ENCODE measurements at places on chromosomes 2 and 18. TPM values are rescaled to one million over a fixed set of nuclear protein-coding genes. Genes with fewer than 3 reads are reported as not detected.

GRCh38 chr18:57982372-57983021, 61.5 kb upstream of the NEDD4L start:
- no peak overlapping the region for H3K4me3 ChIP-seq
- H3K4me1 ChIP-seq: no peaks in the 10 kb centered on the region
- no peak overlapping the region for H3K27ac ChIP-seq
- DNase-seq: no peak
- H3K27me3 ChIP-seq: no peaks in the 10 kb centered on the region

The PSMA8 gene
- 1.4 TPM for total RNA-seq

GRCh38 chr18:22268641-22269128, 99.3 kb downstream of the GATA6 start:
- no peak for DNase-seq
- H3K4me1 ChIP-seq: no peaks in the 10 kb centered on the region
- H3K27ac ChIP-seq: no peak overlapping the region
- no peaks in the 10 kb centered on the region for H3K27me3 ChIP-seq
- no peaks in the 10 kb centered on the region for H3K36me3 ChIP-seq
- H3K4me3 ChIP-seq: no peak overlapping the region

GRCh38 chr18:58201733-58202730, 158.0 kb downstream of the NEDD4L start:
- no peaks in the 10 kb centered on the region for H3K27me3 ChIP-seq
- DNase-seq: no peak
- H3K4me1 ChIP-seq: no peaks in the 10 kb centered on the region

The MOGAT1 gene
- not detected for total RNA-seq

The AGAP1 gene
- total RNA-seq: 2.7 TPM

- no peak overlapping the region for H3K27ac ChIP-seq
- H3K4me3 ChIP-seq: no peak overlapping the region
- H3K4me1 ChIP-seq: peaks cover 19% of the 10 kb centered on the region
- DNase-seq: no peak
- no peaks in the 10 kb centered on the region for H3K27me3 ChIP-seq
These were observed 93.2 kb downstream of the KLF7 start for GRCh38 chr2:207072571-207072970.

- no peaks in the 10 kb centered on the region for H3K36me3 ChIP-seq
- DNase-seq: no peak
- H3K4me1 ChIP-seq: no peaks in the 10 kb centered on the region
- no peaks in the 10 kb centered on the region for H3K27me3 ChIP-seq
- no peak overlapping the region for H3K27ac ChIP-seq
- no peak overlapping the region for H3K4me3 ChIP-seq
These were observed 693.4 kb upstream of the ID2 start for GRCh38 chr2:7988440-7988839.

DNA sequence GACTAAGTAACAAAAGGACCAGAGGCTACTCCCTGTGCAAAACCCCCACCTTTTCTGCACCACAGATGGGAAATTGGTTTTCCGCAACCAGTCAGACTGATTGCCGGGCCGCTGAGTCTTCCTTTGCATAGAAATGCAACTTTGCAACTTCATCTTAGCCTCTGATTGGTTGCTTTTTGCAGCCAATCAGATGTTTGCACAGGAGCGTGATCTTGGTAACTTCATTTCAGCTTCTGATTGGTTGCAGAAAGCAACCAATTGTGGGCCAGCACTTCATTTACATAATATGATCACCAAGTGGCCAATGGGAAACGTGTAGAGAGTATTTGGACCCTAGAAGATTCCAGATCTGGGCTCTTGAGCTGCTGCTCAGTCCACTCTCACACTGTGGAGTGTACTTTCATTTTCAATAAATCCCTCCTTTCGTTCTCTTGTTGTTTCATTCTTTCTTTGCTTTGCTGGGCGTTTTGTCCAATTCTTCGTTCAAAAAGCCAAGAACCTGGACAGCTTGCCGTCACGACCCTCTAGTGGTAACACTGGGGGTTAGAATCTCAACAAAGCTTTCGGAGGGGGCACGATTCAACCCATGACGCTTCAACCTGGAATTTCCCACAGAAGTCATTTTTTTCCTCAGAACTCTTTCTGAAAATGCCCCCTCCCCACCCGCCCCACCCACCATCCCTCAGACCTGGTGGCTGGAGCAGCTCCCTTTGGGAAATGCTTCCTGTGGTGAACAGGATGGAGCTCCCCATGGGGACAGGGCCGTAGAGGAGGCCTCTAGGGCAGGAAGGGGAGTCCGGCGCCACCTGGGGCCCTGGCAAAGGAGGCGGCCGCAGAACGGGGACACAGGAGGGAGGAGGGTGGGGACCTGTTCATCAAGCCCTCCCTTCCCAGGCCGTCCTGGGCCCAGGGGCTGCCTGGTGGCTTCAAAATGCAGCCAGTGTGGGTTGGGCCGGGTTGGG, 31.8 kb upstream of the KCNF1 start:
- no peak overlapping the region for H3K4me3 ChIP-seq

GRCh38 chr2:77567723-77568122, 45.5 kb upstream of the LRRTM4 start:
- no peak overlapping the region for H3K27ac ChIP-seq
- H3K4me3 ChIP-seq: no peak overlapping the region

DNA sequence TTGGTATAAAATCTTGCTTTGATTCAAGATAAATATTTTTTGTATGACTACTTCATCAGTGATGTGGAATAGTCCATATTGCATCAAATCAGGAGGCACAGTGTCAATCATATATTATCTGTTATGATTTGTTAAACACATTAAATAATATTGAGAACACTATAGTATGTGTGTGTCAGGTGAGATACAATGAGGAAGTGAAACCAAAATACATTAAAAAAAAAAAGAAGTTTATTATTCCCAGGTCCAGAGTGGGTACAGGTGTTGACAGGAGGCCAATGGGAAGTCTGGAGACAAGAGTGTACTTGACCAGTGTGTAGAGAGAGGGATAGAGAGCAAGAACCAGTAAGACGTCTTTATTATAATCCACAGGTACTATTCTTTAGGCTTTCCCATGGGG, 292.6 kb downstream of the FSIP2 start:
- no peak overlapping the region for H3K27ac ChIP-seq
- H3K36me3 ChIP-seq: no peaks in the 10 kb centered on the region
- H3K4me1 ChIP-seq: no peaks in the 10 kb centered on the region
- no peaks in the 10 kb centered on the region for H3K27me3 ChIP-seq
- no peak for DNase-seq

The ZSWIM2 gene
- not detected for total RNA-seq

The ITGB6 gene
- not detected for total RNA-seq

GRCh38 chr18:183769-184168, 25.4 kb downstream of the USP14 start:
- no peak overlapping the region for H3K4me3 ChIP-seq
- no peak overlapping the region for H3K27ac ChIP-seq
- no peak for DNase-seq

The TTR gene
- total RNA-seq: not detected

DNA sequence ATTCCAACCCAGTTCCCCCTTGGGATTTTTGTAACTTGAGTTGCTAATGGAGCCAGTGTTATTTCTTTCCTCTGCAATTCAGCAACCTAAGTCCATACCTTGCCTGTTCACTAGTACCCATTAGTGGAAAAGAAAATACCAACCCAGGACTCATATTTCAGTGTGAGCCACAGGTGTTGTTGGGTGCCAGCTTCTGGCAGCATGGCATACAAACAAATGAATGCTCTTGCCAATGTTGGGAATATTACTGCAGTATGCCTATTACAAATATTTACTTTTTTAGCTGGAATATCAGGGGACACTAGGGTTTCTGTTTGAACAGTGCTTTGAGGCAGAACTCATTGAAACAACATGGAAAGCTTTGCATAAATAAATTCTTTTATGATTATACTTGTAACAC, 130.2 kb downstream of the NCKAP5 start:
- H3K36me3 ChIP-seq: no peaks in the 10 kb centered on the region
- no peaks in the 10 kb centered on the region for H3K27me3 ChIP-seq
- no peak for DNase-seq
- H3K4me1 ChIP-seq: no peaks in the 10 kb centered on the region
- no peak overlapping the region for H3K27ac ChIP-seq

- no peak for DNase-seq
- H3K4me1 ChIP-seq: no peaks in the 10 kb centered on the region
- no peak overlapping the region for H3K4me3 ChIP-seq
- H3K27me3 ChIP-seq: no peaks in the 10 kb centered on the region
- H3K27ac ChIP-seq: no peak overlapping the region
- no peaks in the 10 kb centered on the region for H3K36me3 ChIP-seq
These were observed 16.6 kb downstream of the ADCY3 start for GRCh38 chr2:24903161-24904103.

GRCh38 chr2:151973901-151974199, 125.0 kb downstream of the CACNB4 start:
- H3K4me1 ChIP-seq: no peaks in the 10 kb centered on the region
- H3K36me3 ChIP-seq: no peaks in the 10 kb centered on the region
- H3K27me3 ChIP-seq: no peaks in the 10 kb centered on the region
- DNase-seq: no peak
- no peak overlapping the region for H3K4me3 ChIP-seq
- H3K27ac ChIP-seq: no peak overlapping the region

DNA sequence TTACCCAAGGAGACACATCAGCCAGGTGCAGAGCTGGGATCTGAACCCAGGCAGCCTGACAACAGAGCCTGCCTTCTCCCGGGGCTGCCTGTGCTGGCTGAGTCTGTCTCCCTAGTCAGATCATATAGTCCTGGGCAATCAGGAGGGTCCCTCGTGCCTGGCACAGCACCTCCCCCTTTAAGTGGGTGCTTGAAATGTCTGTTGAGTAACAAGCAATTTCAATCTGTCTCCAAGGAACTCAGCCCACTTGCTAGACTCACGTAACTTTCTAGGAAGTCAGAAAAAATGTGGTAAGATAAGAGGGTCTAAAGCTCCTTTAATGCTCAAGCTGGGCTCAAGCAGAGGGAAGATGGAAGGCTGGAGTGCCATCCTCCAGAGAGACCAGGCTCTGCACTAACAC, 51.9 kb downstream of the REEP1 start:
- no peaks in the 10 kb centered on the region for H3K4me1 ChIP-seq
- H3K27me3 ChIP-seq: no peaks in the 10 kb centered on the region
- no peaks in the 10 kb centered on the region for H3K36me3 ChIP-seq

The EVX2 gene
- not detected for total RNA-seq

The TLX2 gene
- total RNA-seq: 0.37 TPM

- H3K27me3 ChIP-seq: no peaks in the 10 kb centered on the region
- no peak overlapping the region for H3K4me3 ChIP-seq
- H3K36me3 ChIP-seq: no peaks in the 10 kb centered on the region
- H3K4me1 ChIP-seq: no peaks in the 10 kb centered on the region
These were observed 198.8 kb downstream of the IRS1 start for GRCh38 chr2:226600802-226601201.

- no peak for DNase-seq
- no peaks in the 10 kb centered on the region for H3K36me3 ChIP-seq
- H3K4me3 ChIP-seq: no peak overlapping the region
- H3K27ac ChIP-seq: no peak overlapping the region
- no peaks in the 10 kb centered on the region for H3K4me1 ChIP-seq
- H3K27me3 ChIP-seq: no peaks in the 10 kb centered on the region
These were observed 88.8 kb upstream of the DNMT3A start for GRCh38 chr2:25430556-25430955.

- no peaks in the 10 kb centered on the region for H3K36me3 ChIP-seq
- no peaks in the 10 kb centered on the region for H3K27me3 ChIP-seq
- no peak overlapping the region for H3K27ac ChIP-seq
- H3K4me3 ChIP-seq: no peak overlapping the region
These were observed 288.5 kb downstream of the TNS1 start for GRCh38 chr2:217714287-217714751.

DNA sequence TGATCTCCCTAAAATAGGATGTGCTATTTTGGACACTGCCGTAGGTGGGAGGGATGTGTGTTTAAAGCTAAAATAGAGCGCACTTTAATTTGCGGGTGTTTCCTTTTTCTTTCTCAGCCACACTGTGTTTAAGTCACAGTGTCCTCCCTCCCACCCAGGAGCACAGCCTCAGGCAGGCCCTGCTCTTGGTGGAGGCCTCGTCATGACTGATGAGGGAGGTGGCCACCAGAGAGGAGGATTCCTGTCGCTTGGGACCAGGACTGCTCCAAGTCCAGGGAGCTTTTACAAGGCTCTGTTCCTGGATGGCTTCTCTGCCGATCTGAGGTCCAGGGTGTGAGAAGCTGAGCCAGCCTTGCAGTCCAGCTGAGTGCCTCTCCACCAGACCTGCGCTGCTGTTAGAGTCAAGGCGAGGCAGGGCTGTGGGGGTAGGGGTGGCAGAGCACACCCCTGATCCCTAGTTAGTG, 33.5 kb downstream of the INPP4A start:
- H3K27ac ChIP-seq: no peak overlapping the region
- DNase-seq: no peak
- no peaks in the 10 kb centered on the region for H3K36me3 ChIP-seq

- no peaks in the 10 kb centered on the region for H3K4me1 ChIP-seq
- H3K4me3 ChIP-seq: no peak overlapping the region
- peak; percentile 53 for DNase-seq
- H3K27ac ChIP-seq: no peak overlapping the region
- H3K36me3 ChIP-seq: no peaks in the 10 kb centered on the region
These were observed 35.1 kb upstream of the MAPRE2 start for GRCh38 chr18:35005963-35006577.

The CNRIP1 gene
- not detected for total RNA-seq

- no peak overlapping the region for H3K4me3 ChIP-seq
- H3K36me3 ChIP-seq: no peaks in the 10 kb centered on the region
- no peak overlapping the region for H3K27ac ChIP-seq
- no peak for DNase-seq
- H3K4me1 ChIP-seq: no peaks in the 10 kb centered on the region
These were observed 10.4 kb upstream of the KCNK3 start for GRCh38 chr2:26682155-26682554.

The CFAP210 gene
- total RNA-seq: not detected

- DNase-seq: no peak
- no peak overlapping the region for H3K27ac ChIP-seq
- H3K36me3 ChIP-seq: peaks cover 18% of the 10 kb centered on the region
These were observed 29.8 kb upstream of the ACTG2 start for GRCh38 chr2:73862987-73863386.

DNA sequence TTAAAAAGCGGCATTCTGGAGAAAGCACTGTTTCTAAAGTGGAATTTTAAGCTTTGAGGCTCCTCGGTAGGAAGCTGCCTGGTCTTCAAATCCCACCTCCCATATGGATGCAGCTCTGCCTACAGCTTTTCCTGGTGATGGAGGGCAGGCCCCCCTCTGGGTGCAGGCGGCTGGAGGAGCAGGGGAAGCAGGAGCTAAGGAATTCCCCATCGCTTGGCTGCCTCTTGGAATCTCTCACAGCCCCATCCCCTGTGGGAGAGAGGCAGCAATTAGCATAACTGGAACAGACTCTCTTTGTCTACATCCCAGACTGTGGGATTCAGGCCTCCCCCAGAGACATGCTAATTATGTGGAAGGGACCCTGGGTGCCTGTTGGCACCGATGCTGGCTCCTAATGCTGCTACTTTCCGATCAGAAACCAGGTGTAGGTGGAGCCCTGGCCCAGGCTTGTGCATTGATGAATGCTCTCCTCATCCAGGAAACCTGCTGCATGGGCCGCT, 51.3 kb downstream of the LIPG start:
- H3K36me3 ChIP-seq: no peaks in the 10 kb centered on the region
- no peaks in the 10 kb centered on the region for H3K27me3 ChIP-seq
- H3K4me3 ChIP-seq: no peak overlapping the region
- H3K27ac ChIP-seq: no peak overlapping the region
- no peaks in the 10 kb centered on the region for H3K4me1 ChIP-seq
- DNase-seq: no peak

GRCh38 chr2:240465268-240465764, 29.9 kb downstream of the GPC1 start:
- no peak overlapping the region for H3K4me3 ChIP-seq
- no peaks in the 10 kb centered on the region for H3K36me3 ChIP-seq
- H3K27ac ChIP-seq: no peak overlapping the region
- H3K27me3 ChIP-seq: no peaks in the 10 kb centered on the region
- H3K4me1 ChIP-seq: no peaks in the 10 kb centered on the region
- no peak for DNase-seq

Data from CD8-positive, alpha-beta memory T cell (primary cell).